ENCODE measurements at places on chromosomes 1 and 21.

DNA sequence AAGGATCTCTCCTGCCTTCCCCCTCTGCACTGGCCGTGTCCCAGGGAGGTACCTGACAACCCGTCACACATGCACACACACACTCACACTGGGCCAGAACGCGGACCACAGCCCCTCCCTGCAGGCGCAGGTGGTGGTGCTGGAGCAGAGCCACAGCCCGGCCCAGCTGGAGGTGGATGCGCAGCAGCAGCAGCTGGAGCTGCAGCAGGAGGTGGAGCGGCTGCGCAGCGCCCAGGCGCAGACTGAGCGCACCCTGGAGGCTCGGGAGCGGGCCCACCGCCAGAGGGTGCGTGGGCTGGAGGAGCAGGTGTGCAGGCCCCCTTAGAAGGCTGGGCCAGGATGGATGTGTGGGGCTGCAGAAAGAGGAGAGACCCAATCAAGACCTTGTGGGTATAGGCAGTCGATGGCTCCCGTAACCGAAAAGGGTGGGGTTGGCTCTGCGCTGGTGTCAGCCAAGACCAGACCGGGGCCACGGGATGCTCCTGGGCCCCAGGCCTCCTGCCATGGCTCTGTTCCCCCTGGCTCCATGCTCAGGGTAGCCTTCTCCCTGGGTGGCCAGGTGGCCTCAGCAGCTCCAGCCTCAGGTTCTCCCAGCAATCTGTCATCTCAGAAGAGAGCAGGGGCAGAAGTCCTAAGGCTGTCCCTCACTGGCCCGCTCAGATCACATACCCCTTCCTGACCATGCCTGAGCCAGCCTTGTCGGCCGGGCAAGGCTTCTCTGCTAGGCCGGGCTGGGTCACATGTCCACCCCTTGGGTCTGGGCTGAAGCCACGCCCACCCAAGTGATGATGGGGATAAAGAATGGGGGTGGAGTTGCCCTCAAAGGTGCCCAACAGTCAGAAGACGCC lies 8.9 kb downstream of the MFAP2 start:
- DNase-seq, result no peak

DNA sequence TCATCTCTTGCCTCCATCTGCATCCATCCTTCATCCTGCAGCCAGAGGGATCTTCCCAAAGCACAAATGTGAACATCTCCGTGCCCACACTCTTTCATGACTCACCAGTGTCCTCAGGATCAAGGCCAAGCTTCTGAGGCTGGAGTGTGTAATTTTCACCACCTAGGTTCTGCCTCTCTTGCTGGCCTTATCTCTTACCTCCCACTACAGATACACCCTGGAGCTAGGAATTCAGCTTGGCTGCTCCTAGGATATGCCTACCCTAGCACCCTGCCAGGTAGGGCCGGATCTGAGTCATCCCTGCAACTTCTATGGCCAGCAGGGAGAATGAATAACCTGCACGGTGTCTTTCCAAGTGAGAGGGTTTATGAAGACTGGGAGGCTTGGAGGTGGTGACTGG lies 208.7 kb upstream of the CSF3R start:
- no peak for DNase-seq

GRCh38 chr1:109689844-109690405 lies 2.3 kb downstream of the GSTM1 start:
- DNase-seq, result no peak

DNA sequence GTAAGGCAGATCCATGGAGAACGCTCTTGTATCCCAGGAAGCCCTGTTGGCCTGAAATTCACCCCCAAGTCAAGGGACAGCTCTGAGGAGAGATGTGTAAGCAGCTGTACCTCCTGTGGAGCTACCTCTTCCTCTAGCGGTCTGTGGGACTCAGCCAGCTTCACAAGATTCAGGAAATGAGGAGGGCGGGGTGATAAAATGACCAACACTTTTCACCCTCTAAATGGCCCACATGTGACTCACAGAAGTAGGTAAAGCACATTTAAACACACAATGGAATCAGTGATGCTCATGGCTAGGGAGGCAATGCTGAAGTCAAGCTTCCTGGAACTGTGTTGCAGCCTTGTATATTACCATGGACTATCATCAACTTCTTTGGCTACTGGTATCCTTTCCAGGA lies at the start of gene SH2D1B:
TSS of gene SH2D1B (minus strand) at position 135 of the 400 bp plus-strand sequence. CDS start at position 15, 120 bp downstream.
- DNase-seq, result no peak

- DNase-seq, result no peak
Measured at GRCh38 chr1:145995964-145996432, 381 bp downstream of the TXNIP start.

- DNase-seq, result no peak
Measured at GRCh38 chr1:200207711-200208126, 180.2 kb downstream of the NR5A2 start.

DNA sequence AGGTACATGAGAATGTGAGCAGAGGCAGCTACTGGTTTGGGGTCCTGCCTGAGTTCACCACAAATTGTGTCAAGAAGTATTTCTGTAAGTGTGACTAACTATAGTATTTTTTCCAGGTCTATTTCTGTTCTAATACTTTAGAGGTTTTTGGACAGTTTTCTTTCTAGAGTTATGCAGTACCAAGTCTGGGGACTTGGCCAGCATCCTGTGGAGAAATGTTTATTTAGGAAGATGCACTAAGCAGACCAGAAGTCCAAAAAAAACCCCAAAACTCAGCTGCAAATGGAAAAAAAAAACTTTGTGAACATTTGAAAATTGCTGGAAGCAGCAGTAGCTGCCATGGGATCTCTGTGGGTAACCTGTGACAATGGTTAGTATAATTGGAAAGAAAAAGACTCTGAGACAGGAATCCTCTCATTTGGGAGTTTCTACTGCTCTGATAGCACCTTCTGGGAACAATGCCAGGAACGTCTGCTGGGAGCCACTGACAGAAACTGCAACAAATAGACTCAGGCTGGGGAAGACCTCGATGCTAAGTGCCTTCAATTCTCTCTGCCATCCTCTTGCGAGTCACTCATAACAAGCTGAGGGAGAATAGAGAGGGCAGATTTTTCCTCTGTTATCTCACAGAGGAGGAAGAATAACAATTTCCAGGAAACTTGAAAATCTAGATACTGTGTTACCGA lies 37.6 kb downstream of the OR10R2 start:
- DNase-seq, result no peak

DNA sequence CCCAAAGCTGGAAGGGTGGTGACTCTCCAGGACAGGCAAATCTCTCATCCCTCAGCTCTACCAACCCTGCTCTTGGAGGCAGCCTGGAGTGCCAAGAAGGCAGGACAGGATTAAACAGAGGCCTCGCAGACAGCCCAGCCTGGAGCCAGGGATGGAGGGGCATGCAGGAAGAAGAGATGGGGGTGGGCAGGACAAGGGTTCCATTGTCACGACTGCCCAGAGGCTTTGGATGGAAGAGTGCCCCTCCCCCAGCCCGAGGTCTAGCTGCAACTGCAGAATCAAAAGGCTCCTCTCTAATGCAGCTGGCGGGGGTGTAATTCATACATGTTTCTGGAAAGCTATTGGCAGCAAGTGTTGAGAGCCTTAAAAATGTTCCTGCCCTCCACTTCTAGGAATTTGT lies 8.8 kb downstream of the RAB7B start:
- no peak for DNase-seq

DNA sequence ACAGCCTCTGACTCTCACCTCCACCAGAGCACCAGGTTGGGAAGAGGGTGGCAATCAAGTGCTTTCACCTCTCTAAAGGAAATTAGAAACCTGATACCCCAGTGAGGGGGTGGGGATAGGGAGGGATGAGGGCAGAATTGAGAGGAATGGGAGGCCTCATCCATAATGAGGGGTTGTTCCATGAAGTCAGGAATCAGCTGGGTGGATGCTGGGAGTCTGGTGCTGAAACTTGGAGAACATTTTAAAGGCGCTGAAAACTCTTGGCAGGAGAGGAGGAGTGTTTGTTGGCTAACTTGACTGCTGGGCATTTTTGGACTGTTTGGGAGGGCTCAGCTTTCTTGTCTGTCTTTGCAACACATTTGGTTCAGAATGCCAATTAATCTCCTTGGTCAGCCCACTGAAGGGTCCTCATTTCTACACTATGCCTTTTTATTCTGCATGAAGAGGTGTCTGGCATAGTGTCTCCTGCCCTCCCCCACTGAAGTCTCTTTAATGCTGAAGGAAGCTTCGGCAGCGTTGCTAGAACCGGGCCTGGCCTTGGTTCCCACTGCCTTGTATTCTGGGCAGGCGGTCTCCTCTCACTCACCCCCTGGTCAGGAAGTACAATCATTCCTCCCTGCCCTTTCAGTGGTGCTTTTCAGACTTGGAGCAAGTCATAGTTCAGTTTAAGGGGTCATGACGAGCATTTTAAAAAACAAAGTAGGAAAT lies 2.2 kb downstream of the PHGDH start:
- DNase-seq, result peak; percentile 78

GRCh38 chr1:211490821-211491415 lies 1.0 kb downstream of the RD3 start:
- no peak for DNase-seq

DNA sequence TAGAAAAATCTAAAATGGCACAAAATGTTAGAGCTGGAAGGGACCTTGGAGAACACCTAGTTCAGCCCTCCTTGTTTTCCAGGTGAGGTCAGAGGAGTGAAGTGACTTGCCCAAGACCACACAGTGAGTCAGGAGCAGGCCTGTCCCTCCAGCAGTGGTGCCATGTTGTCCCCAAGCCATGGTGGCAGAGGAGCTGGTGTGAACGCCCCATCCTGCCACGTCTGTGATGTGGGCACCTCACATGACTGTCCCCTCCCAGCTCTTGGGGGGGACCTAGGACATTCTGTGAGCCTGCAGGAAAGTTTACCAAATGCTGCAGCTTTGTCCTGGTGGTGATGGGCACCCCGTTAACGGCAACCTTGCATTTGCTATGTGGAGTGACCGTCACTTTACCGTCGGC lies 66.2 kb downstream of the SCCPDH start:
- DNase-seq, result no peak

DNA sequence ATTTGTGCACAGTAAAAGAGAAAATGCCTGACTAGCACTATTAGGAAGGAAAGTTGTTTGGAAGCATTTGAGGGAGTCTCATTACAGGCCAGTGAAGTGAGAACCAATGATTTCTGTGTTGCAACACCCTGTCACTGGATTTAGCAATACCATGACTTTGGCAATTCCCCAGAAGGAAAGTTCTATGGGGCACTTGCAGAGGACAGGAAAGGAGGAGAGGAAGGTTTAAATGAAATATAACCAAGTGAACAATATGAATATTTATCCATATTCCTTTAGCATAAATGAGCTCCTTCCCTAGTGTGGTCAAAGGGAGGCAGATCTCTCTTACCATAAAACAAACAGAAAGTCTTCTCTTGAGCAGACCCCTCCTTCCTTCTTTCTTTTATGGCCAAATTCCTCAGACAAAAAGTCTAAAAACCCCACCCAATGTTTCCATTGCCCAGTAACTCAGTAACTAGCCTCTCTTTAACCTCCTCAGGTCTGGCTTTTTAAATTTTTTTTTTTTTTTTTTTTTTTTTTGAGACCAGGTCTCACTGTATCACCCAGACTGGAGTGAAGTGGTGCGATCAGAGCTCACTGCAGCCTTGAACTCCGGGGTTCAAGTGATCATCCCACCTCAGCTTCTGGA lies 5.5 kb downstream of the TLR5 start:
- no peak for DNase-seq

DNA sequence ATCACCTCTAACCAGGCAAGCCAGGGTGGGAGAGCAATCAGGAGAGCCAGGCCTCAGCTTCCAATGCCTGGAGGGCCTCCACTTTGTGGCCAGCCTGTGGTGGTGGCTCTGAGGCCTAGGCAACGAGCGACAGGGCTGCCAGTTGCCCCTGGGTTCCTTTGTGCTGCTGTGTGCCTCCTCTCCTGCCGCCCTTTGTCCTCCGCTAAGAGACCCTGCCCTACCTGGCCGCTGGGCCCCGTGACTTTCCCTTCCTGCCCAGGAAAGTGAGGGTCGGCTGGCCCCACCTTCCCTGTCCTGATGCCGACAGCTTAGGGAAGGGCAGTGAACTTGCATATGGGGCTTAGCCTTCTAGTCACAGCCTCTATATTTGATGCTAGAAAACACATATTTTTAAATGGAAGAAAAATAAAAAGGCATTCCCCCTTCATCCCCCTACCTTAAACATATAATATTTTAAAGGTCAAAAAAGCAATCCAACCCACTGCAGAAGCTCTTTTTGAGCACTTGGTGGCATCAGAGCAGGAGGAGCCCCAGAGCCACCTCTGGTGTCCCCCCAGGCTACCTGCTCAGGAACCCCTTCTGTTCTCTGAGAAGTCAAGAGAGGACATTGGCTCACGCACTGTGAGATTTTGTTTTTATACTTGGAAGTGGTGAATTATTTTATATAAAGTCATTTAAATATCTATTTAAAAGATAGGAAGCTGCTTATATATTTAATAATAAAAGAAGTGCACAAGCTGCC lies 19.8 kb downstream of the CSF1 start:
- DNase-seq, result no peak

GRCh38 chr1:239558991-239559390 lies 172.6 kb downstream of the CHRM3 start:
- no peak for DNase-seq

- peak; percentile 13 for DNase-seq
Measured at GRCh38 chr21:42781150-42781970, 98.0 kb downstream of the WDR4 start.

DNA sequence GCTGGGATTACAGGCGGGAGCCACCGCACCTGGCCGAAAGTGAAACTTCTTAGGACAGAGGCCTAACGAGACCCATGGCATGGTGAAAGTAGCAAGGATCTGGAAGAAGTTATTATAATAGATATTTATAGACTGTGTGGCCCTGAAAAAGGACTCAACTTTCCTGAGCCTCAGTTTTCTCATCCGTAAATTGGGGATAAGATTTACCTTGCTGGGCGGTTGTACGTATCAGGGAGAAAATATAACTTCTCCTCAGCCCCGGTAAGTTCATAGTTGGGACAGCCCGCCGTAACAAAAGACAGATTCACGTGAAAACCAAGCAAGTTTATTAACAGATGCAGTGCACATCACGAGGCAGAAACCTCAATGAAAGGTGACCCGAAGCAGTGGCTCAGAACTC lies 5.5 kb upstream of the PIK3CD start:
- no peak for DNase-seq

- DNase-seq, result no peak
Measured at GRCh38 chr1:40381268-40382107, 8.0 kb downstream of the SMAP2 start.

- DNase-seq, result peak; percentile 68
Measured at GRCh38 chr1:155218854-155219591, 10.5 kb downstream of the MTX1 start.

GRCh38 chr1:47351305-47351704 lies 17.7 kb downstream of the CMPK1 start:
- no peak for DNase-seq

- no peak for DNase-seq
Measured at GRCh38 chr1:78491451-78492071, 787 bp downstream of the PTGFR start.

DNA sequence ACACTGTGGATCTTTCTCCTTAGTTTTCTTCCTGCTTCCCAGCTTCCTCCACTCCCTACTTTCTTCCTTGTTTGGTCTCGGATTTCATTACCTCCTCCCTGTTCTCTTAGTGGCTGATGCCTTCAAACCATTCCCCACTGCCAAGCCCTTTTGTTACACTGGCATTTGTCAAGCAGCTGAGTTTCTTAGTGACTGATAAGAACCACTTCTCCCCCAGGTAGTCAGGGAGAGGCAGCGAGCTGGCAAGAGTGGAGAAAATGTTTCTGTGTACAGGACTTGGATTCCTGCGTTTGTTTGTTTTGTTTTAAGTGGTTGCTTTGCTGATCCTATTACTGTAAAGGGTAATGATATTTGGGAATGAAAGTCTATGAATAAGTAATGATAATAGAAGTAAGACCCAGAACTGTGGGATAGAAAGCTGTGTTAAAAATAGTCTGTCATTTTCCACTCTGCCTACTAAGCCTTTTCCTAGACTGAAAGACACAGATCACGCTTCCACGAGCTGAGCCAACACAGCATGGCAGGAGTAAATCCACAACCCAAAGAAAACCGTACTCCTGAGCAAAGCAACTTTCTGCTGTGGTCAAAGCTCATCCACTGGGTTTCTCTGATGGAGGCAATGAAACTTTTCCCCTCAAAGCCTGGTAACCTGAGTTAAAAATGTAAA lies 10.1 kb upstream of the SERTAD4 start:
- DNase-seq, result no peak
